ENCODE measurements at places on chromosomes 3 and 15.

- peak; percentile 73 for DNase-seq
Measured at GRCh38 chr15:63288778-63289378, 11.5 kb downstream of the APH1B start.

DNA sequence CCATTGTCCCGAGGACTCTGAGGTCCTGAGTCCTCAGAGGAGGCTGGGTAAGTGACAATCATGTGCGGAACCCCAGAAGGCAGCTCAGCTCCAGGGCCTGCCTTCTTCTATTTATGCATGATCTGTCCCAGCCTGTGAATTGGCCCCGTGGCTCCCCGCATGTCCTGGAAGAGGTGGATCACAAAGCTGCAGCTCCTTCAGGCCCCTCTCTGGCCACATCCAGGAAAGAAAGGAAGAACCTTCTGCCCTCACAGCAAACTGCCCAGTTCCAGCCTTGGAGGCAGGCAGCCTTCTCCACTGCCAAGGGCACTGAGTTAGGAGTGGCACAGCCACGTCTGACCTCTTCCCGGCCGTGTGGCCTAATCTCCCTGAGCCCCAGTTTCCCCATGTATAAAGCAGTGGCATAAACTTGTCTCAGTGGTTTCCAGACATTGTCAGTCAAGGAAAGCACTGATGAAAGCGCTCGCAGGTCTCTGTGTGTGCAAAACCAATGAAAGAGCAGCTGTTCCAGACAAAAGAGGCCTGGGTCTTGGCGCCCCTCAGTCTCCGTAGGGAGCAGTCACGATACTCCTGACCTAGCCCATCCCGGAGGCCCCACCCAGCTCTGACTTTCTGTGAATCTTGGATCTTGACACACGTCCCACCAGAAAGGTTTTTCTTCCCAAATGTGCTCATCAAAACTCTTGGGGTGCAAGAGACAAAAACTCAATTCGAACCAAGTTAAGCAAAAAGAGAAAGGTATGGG lies 497.3 kb downstream of the SHQ1 start:
- no peak for DNase-seq

DNA sequence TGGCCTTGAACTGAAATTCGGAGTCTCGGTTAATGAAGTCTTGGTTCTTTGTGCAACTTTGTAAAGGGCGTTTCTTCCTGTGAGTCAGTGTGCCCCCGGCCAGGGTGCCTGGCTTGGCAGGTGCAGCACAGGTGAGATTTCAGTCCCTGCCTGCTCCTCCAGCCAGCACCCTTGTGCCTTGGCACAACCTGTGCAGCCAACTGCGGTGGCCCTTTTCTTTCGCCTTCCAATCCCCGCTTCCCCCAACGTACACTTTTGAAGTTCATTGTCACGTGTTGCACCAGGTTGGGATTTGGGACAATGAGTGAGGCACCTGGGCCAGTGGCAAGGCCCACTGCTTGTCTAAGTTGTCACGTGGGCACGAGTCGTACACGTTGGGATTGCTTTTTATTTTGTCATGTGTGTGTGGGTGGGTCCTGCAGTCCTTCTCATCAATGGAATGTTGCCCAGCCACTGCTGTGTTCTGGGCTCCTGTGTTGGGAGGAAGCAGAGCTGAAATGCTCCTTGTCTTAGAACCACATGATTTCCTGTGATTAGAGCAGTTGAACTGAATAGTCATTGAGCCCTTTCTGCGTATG lies 242.9 kb upstream of the BHLHE40 start:
- DNase-seq, result peak; percentile 72

GRCh38 chr3:23959135-23959900 lies 14.2 kb downstream of the NR1D2 start:
- DNase-seq, result no peak

DNA sequence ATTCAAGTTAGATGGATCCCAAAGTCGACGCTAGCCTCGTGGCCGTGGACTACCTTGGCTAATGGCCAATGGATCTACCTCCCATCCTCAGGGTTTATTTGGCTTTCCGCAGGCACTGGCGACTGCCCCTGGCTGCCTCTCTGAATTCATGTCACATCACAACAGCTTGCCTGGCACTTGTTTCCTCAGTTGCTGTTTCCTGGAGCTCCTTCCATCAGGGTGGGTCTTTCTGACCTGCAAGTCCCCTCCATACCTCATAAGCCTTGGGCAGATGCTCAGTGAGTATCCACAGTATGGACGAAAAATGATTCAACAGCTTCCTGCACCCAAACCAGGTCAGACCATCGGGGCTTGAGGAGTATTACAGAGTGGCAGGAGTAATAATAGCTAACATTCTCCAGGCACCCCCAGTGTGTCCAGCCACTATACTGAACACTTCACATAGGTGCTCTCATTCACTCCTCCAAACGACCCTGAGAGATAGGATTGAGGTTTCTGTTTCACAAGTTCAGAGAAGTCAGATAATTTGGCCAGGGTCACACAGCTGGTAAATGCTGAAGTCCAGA lies 311.5 kb downstream of the TLE3 start:
- no peak for DNase-seq

DNA sequence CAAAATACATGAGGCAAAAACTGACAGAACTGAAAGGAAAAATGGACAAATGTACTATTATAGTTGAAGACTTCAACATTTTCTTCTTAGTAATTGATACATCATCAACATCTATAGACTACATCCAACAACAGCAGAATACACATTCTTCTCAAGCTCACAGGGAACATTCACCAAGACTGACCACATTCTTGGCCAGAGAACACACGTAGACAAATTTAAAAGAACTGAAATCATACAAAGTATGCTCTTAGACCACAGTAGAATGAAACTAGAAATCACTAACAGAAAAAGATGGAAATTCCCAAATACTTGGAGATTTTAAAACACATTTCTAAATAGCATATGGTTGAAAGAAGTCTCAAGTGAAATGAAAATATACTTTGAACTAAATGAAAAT lies 55.1 kb upstream of the NSMCE3 start:
- DNase-seq, result no peak

- no peak for DNase-seq
Measured at GRCh38 chr15:83592370-83593040, 61.4 kb upstream of the ADAMTSL3 start.

DNA sequence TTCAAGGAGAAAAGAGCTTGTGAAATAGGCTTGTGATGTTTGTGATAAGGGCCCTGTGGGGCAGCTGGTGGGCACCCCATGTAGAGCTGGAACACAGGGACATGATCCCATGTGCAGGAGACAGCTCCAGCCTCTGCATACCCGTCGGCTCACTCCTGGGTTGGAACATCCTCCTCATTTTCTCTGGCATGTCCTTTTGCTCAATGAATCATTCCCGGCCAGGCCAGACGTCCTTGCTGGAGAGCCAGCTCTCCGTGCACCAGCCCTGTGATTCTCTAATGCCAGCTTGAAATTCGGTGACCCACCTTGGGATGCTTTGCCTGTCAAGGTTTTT lies 77.3 kb downstream of the SMAD3 start:
- no peak for DNase-seq

DNA sequence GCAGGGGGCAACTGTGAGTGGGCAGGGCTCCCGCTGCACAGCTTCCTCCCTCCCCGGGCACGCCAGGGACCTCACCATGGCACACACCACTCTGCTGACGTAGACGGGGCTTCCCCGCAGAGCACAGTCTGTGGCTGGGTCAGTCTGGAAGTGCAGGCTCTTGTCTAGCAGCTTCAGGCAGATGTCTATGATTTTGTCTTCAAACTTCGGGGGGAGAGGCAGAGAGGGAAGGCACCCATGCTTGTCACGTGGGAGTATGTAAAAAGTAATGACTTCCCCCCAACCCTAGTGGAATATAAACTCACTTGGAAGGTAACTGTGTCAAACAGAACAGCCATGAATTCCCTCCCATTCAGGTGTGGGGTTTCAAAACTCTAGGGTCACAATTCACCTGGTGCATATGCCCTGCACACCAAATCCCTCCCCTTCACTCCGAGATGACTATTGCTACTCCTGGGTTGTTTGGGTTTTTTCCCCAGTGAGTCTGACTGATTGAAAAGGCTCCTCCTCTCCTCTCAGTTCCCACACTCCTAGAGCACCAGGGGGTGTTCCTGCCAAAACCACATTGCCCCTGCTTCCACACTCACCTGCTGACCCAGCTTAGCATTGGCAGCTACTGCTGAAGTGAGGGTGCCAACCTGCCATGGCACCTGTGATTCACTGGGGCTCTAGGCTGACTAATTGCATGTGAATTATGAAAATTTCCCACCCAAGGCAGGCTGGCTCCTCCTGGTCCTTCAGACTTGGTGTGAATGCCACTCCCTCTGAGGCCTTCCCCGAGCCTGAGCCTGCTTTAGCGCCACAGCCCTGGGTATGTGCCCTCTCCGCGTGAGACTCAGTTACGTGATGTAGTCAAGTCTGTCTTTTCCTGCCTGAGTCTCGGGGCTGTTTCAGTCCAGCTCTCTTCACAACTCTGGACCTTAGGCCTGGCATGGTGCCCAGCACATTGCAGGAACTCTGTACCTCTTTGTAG lies 13.0 kb downstream of the TGM5 start:
- DNase-seq, result peak; percentile 45

DNA sequence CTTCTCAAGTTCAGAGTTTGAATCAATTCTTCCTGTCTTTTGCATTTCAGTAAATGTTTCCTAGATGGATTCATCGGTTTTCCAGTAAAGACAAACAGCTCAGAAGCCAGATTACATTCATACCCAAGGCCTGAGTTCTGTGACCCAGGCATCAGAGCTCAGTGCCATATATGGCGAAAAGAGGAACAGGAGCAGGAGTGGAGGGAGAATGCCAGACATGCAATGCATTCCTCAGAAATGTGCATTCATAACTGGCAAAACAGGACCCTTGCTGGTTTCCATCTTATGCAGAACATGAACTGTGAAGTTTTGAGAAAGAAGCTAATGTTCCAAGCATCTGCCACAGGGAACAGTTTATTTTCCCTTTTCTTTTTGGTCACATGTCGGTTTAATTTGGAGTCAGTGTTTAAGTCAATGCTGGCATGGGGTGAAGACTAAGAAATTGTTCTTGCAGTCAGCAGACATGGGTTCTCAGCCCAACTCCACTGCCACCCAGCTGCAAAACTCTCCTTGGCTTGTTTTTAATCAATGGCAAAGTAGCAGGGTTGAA lies 116.5 kb downstream of the LPP start:
- DNase-seq, result peak; percentile 25

GRCh38 chr3:128472449-128473179 lies 5.9 kb upstream of the DNAJB8 start:
- no peak for DNase-seq

DNA sequence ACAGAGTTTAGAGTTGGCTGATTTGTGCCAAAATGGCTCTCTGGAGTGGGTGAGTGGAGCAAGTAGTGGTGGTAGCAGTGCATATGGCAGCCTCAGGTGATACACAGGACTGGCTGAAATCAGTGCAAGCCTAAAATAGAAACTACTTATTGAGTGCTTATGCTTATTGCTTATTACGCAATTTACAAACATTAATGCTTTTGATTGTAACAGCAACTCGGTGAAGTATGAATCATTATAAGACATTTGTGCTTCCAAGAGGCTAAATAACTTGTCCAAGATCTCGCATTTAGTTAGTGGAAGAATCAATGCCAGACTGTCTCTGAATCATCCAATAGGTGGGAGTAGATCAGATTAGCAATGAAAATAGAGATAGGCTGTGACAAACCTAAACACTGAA lies 353.8 kb downstream of the NAALADL2 start:
- no peak for DNase-seq

- no peak for DNase-seq
Measured at GRCh38 chr15:41258750-41259471, 27.8 kb downstream of the CHP1 start.

GRCh38 chr15:92627014-92627413 lies 28.6 kb downstream of the FAM174B start:
- DNase-seq, result no peak

GRCh38 chr3:61442696-61443095 lies 118.7 kb upstream of the PTPRG start:
- DNase-seq, result no peak

DNA sequence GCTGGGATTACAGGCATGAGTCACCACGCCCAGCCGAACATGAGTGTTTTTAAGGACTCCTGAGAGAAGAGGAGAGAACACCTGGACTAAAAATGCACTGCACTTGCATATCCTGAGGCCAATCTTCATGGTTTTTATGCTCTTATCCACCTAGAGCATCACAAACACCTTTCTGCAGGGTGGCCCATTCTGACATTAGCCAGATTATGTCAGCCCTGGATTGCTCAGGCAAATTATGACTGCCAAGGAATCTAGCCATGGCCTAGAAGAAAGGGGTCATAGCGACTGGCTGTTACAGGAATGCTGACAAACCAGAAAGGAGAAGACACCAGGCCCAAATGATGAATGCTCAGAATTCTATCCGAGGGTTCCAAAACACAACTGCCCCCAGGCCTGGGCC lies 40.9 kb upstream of the HERC1 start:
- DNase-seq, result no peak

- no peak for DNase-seq
Measured at GRCh38 chr15:50046867-50047266, 72.2 kb downstream of the ATP8B4 start.

DNA sequence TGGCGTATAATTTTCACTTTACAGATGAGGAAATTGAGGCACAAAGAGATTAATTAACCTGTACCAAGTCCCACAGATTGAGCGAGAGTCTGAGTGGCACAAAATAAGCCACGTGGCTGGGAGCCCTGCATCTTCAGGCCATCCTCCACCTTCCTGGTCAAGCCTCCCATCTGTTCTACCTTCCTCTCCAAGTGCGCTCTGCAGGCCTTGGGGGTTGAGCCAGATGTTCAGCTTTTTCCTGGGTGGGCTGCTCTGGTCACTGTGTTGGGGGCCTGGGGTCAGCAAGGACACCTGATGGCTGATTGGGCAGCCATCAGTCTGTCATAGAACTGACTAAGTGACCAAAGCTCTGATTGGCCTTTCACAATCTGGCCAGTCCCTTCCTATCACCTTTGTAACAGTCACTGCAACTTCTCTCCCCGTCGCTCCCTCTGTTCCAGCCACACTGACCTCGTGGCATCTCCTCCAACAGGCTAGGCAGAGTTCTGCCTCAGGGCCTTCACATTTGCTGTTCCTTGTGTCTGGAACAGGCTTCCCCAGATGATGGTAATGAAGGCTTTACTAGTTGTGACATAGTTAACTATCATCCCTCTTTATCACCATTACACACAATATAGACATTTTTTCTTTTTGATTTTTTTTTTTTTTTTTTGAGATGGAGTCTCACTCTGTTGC lies 46.8 kb downstream of the SCN5A start:
- DNase-seq, result no peak

DNA sequence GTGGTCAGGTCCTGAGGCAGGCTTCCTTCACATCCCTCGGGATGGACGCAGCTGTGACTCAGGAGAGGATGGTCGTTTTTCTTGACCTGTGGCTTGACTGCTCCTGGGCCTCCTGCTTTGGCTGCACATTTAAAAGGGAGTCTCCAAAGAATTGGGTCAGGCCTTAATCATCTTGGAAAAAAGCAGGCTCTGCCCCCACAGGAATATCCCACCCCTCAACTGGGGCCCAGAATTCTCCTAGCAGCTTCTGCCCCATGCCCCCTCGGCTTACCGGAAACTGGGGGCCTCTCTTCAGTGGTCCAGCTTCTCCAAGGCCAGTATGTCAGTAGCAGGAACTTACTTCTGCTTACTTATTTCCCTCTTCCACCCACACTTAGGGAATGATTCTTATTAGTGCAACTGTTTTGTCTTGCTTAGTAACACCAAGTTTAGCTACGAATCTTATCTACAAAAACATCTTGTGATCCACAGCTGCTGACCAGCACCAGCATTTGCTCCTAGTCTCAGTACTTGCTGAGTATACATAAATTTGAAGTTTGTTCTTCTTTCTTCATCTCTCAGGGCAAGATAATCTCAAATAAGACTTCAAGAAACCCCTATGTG lies 35.7 kb downstream of the ATG7 start:
- no peak for DNase-seq
